ENCODE measurements at places on chromosomes 5 and 9.

- DNase-seq: no peak
Measured at GRCh38 chr9:123925161-123925560, 4.8 kb downstream of the DENND1A start.

DNA sequence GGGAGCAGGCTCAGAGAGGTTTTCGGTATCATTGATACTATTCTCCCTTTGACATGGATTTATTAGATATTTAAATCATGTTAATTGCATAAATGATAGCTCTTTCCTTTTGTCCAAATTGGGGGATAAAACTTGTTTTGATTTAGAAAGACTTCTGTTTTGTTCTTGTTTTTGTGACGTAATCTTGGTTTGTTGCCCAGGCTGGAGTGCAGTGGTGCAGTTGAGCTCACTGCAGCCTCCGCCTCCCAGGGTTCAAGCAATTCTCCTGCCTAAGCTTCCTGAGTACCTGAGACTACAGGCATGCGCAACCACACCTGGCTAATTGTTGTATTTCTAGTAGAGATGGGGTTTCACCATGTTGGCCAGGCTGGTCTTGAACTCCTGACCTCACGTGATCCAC, 7.1 kb downstream of the MAT2B start:
- no peak for DNase-seq

- no peak for DNase-seq
Measured at GRCh38 chr9:4305065-4305985, 5.5 kb upstream of the GLIS3 start.

GRCh38 chr5:32724526-32724925, 13.4 kb downstream of the NPR3 start:
- DNase-seq: no peak

DNA sequence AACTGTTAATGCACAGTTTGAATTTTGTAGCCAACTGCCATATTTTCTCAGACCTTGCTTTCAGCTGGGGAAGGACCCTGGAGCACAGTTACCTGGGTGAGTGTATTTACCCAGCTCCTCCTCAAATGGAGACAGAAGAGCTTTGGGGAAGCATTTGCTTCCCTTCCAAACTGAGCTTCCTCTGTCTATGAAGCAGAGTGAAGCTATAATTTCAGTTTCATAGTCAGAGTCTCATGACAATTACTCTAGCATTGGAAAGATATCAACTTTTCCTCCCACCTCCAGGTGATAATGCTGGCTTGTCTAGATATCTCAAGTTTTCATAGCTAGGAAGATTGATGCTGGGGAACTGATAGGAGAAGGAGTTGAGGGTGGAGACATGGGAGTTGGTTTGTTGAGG, 406.4 kb upstream of the CLINT1 start:
- DNase-seq: no peak
